ENCODE measurements at places on chromosomes 3 and 15. TPM values are rescaled to one million over a fixed set of nuclear protein-coding genes. Genes with fewer than 3 reads are reported as not detected.

Gene KCNMB3
- total RNA-seq: 2.4 TPM

- peak; percentile 75 for DNase-seq
Observed at GRCh38 chr15:68700455-68701123, 120.1 kb downstream of the ANP32A start.

DNA sequence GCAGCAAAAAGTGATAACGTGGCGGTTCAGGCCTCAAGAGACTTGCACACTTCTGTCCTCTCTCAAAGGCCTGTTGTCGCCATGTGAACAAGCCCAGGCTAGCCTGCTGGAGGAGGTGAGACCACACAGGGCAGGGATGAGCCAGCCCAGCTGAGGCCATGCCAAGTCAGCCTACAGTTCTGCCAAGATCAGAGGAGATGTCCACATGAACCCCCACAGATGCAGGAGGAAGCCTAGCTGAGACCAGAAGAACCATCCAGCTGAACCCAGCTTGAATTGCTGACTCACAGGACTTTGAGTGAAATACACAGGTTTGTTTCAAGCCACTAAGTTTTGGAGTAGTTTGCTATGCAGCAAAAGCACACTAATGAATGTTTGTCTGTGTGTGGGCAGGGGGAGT, 50.3 kb upstream of the SEC13 start:
- no peak for DNase-seq

GRCh38 chr3:41933154-41933676, 28.7 kb downstream of the ULK4 start:
- DNase-seq: no peak

DNA sequence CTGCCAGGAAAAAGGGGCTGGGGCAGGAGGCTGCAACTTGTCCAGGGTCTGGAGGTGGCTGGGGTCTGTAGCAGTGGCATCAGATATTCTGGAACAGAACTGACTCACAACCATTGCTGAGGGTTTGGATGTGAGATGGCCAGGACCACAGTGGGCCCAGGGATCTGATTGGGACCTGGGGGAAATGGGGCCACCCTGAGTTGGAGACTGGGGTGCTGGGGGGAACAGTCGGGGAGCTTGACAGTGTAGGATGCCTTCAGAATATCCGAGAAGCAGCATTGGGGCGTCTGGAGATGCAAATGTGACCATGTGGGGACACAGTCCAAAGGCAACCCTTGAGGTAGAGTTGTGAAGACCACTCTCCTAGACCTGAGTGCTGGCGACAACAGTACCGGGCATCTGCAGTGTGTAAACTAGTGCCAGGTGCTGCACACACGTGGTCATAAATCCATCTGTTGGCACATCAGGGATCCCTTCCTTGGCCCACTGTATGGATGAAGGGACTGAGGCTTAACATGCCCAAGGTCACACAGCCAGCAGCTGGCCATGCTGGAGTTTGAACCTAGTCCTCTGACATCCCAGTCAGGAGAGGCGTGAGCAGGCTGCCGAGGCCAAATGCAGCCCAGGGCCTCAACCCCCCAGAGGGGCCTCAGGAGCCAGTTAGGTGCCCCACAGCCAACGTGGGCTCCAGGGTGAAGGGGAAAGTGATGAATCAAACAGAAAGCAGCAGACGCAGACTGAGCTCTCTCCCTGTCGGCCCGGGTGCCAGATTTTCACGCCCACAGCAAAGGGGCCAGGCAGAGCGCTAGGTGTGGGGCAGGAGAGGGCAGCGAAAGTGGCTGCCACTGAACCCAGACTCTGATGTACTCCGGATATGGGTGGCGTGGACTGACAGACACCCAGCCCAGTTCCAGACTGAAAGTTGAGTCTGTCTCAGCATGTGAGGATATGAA, 18.8 kb downstream of the HEMK1 start:
- no peak for DNase-seq

DNA sequence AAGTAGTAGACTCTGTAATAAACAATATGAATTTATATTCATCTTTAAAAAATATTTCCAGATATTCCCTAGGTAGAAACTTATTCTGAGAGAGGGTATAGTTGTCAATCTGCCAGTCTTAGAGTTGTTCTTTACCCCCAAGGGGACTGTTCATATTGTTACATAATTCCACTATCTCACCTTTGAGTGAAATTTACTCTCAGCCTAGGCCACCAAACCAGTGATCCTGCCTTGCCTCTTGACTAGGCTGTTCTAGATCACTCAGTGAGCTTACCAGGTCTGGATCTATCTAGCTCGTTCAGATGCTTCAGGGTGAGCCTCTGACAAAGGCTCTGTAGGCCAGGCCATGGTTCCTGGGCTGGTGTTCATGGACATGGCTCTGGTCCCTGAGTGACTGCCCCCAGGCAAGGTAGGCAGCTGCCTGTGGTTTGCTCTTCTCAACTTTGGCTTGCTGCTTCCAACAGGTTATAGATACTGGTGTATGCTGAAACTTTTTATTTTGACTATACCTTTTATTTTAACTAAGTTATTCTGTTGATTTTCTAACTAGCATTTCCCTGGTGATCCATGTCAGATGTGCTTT, 27.6 kb downstream of the ZNF592 start:
- no peak for DNase-seq

GRCh38 chr3:126661532-126662364, 6.8 kb upstream of the TXNRD3 start:
- DNase-seq: no peak

- no peak for DNase-seq
Observed at GRCh38 chr15:44598892-44599291, 61.9 kb downstream of the EIF3J start.

DNA sequence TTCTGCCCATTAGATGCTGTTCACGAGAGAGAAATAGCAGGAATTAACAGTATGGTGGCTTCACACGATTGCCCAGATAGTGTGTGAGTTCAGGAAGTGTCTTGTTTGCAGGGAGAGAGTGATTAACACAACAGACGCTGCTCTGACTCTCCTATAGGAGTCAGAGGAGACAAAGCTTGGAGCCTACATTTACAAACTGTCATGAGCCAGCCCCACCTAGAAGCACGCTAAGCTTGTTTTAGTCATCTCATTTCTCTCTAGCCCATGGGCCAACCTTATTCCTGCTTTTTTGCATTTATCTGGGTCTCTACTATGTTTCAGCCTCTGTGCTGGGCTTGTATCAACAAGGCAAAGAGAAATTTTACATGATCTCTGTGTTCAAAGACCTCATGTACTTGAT, 128.3 kb upstream of the BFSP2 start:
- DNase-seq: no peak

Gene PRR23C
- total RNA-seq: not detected

DNA sequence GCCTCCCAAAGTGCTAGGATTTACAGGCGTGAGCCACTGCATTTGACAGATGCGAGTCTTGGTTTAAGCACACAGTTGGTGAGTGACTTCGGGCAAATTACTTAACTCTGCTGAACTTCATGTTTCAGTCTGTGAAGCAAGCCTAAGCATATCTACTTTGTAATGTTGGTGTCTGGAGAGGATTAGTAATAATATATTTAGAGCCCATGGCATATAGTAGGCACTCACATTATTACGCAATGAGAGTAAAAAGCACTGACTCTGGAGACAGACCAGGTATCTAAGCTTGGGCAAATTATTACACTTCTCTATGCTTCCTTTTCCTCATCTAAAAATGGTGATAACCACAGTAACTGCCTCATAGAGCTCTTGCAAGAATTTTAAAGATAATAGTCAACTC, 208.7 kb upstream of the P2RY1 start:
- DNase-seq: no peak

Gene MAP6D1
- total RNA-seq: 5.3 TPM

Data from endodermal cell (in vitro differentiated cells).